IgD-negative memory B cell (primary cell): ENCODE measurements at places on chromosomes 3 and 15. TPM values are rescaled to one million over a fixed set of nuclear protein-coding genes. Genes with fewer than 3 reads are reported as not detected.

DUOX1 gene
- polyA plus RNA-seq, result 1.4 TPM

RBSN gene
- 18.2 TPM for polyA plus RNA-seq

PCSK6 gene
- polyA plus RNA-seq, result 0.14 TPM

SLC24A5 gene
- polyA plus RNA-seq, result not detected

SCN11A gene
- polyA plus RNA-seq, result not detected

MNS1 gene
- 0.63 TPM for polyA plus RNA-seq

IGSF11 gene
- not detected for polyA plus RNA-seq

CILP gene
- not detected for polyA plus RNA-seq

C3orf22 gene
- not detected for polyA plus RNA-seq
